ENCODE measurements at places on chromosomes 7 and 10.

- no peaks in the 10 kb centered on the region for H3K27me3 ChIP-seq
- H3K27ac ChIP-seq: no peak overlapping the region
- no peaks in the 10 kb centered on the region for H3K36me3 ChIP-seq
- DNase-seq: no peak
- no peaks in the 10 kb centered on the region for H3K4me1 ChIP-seq
Observed at GRCh38 chr10:89805599-89806013, 104.2 kb downstream of the KIF20B start.

GRCh38 chr10:15163253-15163828, 5.2 kb downstream of the NMT2 start:
- no peak overlapping the region for H3K4me3 ChIP-seq
- H3K27ac ChIP-seq: no peak overlapping the region
- DNase-seq: no peak
- H3K4me1 ChIP-seq: peaks cover 11% of the 10 kb centered on the region
- no peaks in the 10 kb centered on the region for H3K27me3 ChIP-seq
- H3K36me3 ChIP-seq: no peaks in the 10 kb centered on the region

- no peaks in the 10 kb centered on the region for H3K4me1 ChIP-seq
- H3K27ac ChIP-seq: no peak overlapping the region
- peaks cover 27% of the 10 kb centered on the region for H3K36me3 ChIP-seq
- DNase-seq: no peak
Observed at GRCh38 chr10:48406204-48406603, 99.7 kb downstream of the MAPK8 start.

DNA sequence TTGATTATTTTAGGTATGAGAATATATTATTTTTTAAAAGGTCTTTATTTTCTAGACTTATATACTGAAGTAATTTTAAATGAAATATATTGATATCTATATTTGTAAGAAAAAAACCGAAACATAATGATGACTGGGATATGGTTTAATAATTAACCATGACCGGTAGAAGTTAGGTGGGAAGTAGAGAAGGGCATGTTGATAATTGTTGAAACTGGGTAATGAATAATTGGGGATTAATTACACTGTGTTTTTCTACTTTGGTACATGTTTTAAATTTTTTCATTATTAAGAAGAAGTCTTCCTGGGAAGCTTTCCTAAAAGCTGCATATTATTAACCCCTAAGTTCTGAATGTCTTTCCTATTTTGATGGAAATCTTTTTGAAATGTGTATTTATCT, 16.3 kb downstream of the TSPAN12 start:
- no peaks in the 10 kb centered on the region for H3K27me3 ChIP-seq
- H3K27ac ChIP-seq: no peak overlapping the region
- H3K4me3 ChIP-seq: no peak overlapping the region
- DNase-seq: no peak

GRCh38 chr10:50437248-50437647, 185.9 kb upstream of the ASAH2 start:
- no peak overlapping the region for H3K27ac ChIP-seq
- DNase-seq: no peak
- no peaks in the 10 kb centered on the region for H3K27me3 ChIP-seq
- no peaks in the 10 kb centered on the region for H3K36me3 ChIP-seq

GRCh38 chr10:110226543-110226925, 19.1 kb downstream of the MXI1 start:
- H3K27ac ChIP-seq: peak overlapping the region; percentile 96
- peak; percentile 97 for DNase-seq
- H3K27me3 ChIP-seq: no peaks in the 10 kb centered on the region
- peaks cover 16% of the 10 kb centered on the region for H3K36me3 ChIP-seq

- no peaks in the 10 kb centered on the region for H3K27me3 ChIP-seq
- H3K36me3 ChIP-seq: peaks cover 22% of the 10 kb centered on the region
- no peak for DNase-seq
- H3K4me1 ChIP-seq: peaks cover 53% of the 10 kb centered on the region
- no peak overlapping the region for H3K4me3 ChIP-seq
Observed at GRCh38 chr7:131095346-131095745, 232.3 kb upstream of the MKLN1 start.

DNA sequence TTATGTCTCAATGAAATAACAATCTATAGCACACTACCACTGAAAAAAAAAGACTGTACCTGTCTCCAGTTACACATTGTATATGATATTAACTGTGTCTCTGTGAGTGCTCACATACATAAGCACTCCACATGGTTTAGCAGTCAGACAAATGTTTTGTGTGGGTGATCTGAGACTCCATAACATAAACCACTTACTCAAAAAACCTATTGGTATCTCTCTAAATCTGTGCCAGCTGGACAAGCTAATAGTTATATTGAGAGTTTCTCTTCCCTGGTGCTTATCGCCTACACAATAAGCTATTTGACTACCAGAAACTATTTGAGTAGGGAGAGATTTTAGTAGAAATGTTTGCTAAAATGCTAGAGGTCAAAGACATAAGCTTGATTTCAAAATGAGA, 190.1 kb upstream of the AGR3 start:
- DNase-seq: no peak
- H3K36me3 ChIP-seq: no peaks in the 10 kb centered on the region
- no peaks in the 10 kb centered on the region for H3K4me1 ChIP-seq

- H3K36me3 ChIP-seq: no peaks in the 10 kb centered on the region
- DNase-seq: no peak
- no peaks in the 10 kb centered on the region for H3K4me1 ChIP-seq
- H3K27ac ChIP-seq: no peak overlapping the region
Observed at GRCh38 chr10:110967009-110967630, 47.7 kb downstream of the SHOC2 start.

- H3K4me3 ChIP-seq: no peak overlapping the region
- H3K27me3 ChIP-seq: no peaks in the 10 kb centered on the region
- H3K27ac ChIP-seq: peak overlapping the region; percentile 48
- no peak for DNase-seq
- peaks cover 44% of the 10 kb centered on the region for H3K4me1 ChIP-seq
- H3K36me3 ChIP-seq: no peaks in the 10 kb centered on the region
Observed at GRCh38 chr10:75508239-75508813, 76.9 kb downstream of the LRMDA start.

DNA sequence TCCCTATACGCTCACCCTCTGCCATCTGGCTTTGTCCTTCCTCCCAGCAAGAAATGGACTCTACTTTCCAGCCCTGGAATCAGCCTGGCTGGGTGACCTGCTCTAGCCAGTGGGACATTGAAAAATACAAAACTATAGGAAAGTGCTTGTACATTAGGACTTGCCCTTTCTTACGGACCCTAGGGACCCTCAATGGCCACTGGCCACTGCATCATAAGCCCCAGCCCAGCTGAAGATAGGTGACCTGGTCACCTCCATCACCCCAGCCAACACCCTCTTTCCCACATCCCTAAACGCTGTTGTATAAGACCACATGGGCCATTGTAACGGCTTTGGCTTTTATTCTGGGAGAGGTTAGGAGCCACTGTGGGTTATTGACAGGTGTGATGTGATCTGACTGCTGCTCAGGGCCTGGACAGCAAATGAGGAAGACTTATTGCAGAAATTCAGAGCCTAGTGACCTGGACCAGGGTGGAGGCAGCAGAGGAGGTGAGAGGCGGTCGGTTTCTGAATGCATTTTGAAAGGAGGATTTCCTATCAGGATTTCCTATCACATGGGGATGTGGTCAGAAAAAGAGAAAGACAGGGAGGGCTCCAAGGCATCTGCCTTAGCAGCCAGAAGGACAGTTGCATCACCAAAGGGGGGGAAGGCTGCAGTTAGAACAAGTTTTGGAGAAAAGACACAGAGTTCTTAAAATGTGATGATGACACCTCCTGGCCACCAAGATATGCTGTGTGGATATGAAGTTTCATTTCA, 2.2 kb upstream of the LMBR1 start:
- H3K4me1 ChIP-seq: peaks cover 4% of the 10 kb centered on the region
- no peak overlapping the region for H3K4me3 ChIP-seq

DNA sequence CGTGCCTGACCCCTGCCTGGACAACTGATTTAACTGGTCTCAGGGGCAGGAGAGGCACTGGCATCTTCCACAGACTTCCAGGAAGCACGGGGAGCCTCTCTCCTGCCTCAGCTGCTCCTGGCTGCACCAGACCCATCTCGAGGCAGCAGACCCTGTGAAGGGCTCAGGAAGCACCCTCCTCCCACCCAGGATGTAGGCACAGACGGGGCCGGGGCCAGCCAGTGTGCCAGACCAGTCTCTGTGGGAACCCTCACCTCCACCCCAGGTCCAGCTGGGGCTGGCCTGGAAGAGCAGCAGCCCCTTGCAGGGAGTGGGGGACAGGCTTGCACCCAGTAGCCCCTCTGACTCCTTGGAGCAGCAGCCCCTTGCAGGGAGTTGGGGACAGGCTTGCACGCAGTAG, 56.3 kb downstream of the RASGEF1A start:
- H3K27me3 ChIP-seq: no peaks in the 10 kb centered on the region
- H3K27ac ChIP-seq: no peak overlapping the region
- DNase-seq: no peak
- H3K36me3 ChIP-seq: no peaks in the 10 kb centered on the region
- H3K4me3 ChIP-seq: no peak overlapping the region

- no peak overlapping the region for H3K4me3 ChIP-seq
- H3K27ac ChIP-seq: no peak overlapping the region
- no peaks in the 10 kb centered on the region for H3K27me3 ChIP-seq
- no peaks in the 10 kb centered on the region for H3K36me3 ChIP-seq
Observed at GRCh38 chr10:125626671-125627070, 56.3 kb downstream of the TEX36 start.

- no peak for DNase-seq
- H3K27ac ChIP-seq: no peak overlapping the region
- no peaks in the 10 kb centered on the region for H3K27me3 ChIP-seq
- no peak overlapping the region for H3K4me3 ChIP-seq
Observed at GRCh38 chr7:16187131-16187530, 234.2 kb downstream of the CRPPA start.

GRCh38 chr10:42646687-42647640, 8.6 kb upstream of the ZNF33B start:
- H3K27ac ChIP-seq: no peak overlapping the region
- no peaks in the 10 kb centered on the region for H3K27me3 ChIP-seq
- H3K36me3 ChIP-seq: no peaks in the 10 kb centered on the region
- DNase-seq: peak; percentile 45
- H3K4me3 ChIP-seq: no peak overlapping the region

GRCh38 chr10:30378201-30378995, 29.3 kb upstream of the MTPAP start:
- no peak overlapping the region for H3K4me3 ChIP-seq
- H3K27ac ChIP-seq: no peak overlapping the region
- H3K36me3 ChIP-seq: no peaks in the 10 kb centered on the region
- H3K27me3 ChIP-seq: no peaks in the 10 kb centered on the region
- no peak for DNase-seq

DNA sequence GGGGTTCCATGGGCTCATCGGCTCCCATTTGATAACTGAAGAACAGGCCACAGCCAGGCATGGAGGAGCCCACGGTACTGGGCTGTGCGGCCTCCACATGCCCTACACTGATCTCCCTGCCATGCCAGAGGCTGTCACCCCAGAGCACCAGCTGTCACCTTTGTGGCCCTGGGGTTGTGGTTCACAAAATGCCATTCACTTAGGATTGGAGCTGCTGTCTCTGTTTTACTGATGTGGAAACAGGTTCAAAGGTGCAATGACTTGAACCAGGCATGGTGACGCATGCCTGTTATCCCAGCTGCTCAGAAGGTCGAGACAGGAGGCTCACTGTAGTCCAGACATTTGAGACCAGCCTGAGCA, 4.3 kb upstream of the UPK3B start:
- H3K27ac ChIP-seq: no peak overlapping the region
- H3K36me3 ChIP-seq: peaks cover 59% of the 10 kb centered on the region
- no peaks in the 10 kb centered on the region for H3K27me3 ChIP-seq
- peak; percentile 1 for DNase-seq

DNA sequence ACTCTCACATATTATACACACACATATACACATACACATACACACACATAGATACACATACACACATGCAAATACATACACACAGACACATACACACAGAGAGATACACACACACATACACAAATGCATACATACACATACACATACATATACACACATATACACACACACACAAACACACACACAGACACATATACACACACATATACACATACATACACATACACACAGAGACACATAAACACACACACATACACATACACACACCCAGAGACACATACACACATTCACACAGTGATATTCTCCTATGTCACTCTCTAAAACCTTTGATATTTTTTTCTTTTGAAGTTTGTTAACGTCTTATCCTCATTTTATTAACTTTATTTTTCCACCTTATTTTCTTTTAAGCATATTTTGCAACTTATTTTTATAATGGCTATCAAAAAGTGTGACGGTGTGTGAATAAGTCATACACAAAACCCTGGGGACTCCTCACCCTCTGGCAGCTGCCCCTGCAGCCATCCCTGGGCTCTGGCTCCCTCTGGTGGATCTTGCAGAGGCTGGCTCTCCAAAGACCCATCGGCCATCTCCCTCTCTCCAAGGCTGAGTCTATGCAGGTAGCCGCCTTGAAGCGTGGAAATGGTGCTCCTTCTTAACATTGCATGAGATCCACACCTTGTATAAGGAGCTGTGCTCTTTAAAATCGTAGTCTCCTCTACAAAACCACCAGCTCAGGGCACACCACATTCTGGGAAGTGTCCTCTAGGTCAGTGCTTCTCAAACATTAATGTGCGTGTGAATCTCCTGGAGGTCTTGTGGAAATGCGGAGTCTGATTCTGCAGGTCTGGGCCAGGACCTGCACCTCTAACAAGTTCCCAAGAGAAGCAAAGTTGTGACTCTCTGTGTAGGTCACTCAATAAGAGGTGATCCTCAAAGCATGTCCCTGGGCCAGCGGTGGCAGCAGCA, 4.1 kb upstream of the C10orf120 start:
- H3K4me1 ChIP-seq: no peaks in the 10 kb centered on the region
- H3K27me3 ChIP-seq: peaks cover 23% of the 10 kb centered on the region
- H3K27ac ChIP-seq: no peak overlapping the region
- no peaks in the 10 kb centered on the region for H3K36me3 ChIP-seq
- DNase-seq: peak; percentile 84
- no peak overlapping the region for H3K4me3 ChIP-seq

- DNase-seq: no peak
- no peak overlapping the region for H3K27ac ChIP-seq
- no peaks in the 10 kb centered on the region for H3K4me1 ChIP-seq
- no peaks in the 10 kb centered on the region for H3K27me3 ChIP-seq
- H3K4me3 ChIP-seq: no peak overlapping the region
- H3K36me3 ChIP-seq: peaks cover 91% of the 10 kb centered on the region
Observed at GRCh38 chr7:139255290-139255689, 24.3 kb downstream of the UBN2 start.

DNA sequence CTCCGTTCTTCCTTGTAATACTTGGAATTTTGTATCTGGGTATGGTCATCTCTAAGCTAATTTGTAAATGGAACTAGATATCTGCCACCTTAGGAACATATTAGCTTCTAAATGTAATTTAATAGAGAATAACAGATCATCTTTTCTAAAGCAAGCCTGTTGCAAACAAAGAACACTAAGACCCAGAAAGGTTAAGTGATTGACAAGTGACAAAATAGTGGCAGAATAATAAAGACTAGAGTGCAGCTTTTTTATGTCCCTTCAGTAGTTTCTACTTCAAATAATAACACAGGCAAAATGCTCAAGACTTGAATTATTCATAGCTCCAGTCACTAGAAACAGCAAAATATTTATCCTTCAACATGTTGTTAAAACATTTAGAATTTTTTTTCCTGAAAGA, 91.7 kb downstream of the MET start:
- no peaks in the 10 kb centered on the region for H3K27me3 ChIP-seq
- no peaks in the 10 kb centered on the region for H3K4me1 ChIP-seq
